ENCODE measurements at places on chromosomes 12 and 14.
A peak's percentile ranks its signal among the peaks of the same experiment; 100 is the strongest.

DNA sequence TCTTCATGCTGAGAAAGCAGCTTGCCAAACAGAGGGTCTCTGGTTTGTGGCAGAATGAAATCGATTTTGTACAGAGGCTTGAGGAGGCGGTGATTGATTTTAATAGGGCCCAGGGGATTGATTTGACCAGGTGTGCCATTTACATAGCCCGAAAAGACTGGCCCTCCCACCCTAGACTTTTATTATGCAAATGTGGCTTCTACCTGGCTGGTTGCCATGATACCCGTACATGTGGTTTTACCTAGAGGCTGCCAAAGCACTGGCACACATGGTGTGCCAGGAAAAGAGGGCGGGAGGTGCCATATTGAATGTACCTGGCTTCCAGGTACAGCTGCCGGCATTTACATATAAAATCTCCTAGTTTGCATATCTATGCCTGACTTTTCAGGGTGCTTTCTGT lies 18.0 kb upstream of the GUCY2C start:
- no peak for DNase-seq

DNA sequence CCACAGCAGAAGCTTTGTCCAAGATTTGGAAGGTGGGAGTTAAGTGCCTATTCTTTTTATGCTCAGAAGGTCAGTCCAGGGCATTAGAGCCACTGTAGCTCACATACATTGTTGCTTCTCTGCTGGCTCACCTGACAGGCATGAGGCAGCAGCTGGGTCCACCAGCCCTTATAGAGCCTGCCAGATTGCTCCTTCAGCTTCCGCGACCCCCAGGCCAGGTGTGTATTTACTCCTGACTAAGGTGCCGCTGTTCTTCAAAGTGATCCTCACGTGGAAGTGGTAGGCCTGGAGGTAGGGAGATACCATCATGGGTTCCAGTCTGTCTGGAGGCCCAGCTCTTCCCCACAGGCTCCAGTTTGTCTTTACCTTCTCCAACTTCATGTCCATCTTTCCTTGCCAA lies 17.5 kb upstream of the CPM start:
- no peak for DNase-seq

DNA sequence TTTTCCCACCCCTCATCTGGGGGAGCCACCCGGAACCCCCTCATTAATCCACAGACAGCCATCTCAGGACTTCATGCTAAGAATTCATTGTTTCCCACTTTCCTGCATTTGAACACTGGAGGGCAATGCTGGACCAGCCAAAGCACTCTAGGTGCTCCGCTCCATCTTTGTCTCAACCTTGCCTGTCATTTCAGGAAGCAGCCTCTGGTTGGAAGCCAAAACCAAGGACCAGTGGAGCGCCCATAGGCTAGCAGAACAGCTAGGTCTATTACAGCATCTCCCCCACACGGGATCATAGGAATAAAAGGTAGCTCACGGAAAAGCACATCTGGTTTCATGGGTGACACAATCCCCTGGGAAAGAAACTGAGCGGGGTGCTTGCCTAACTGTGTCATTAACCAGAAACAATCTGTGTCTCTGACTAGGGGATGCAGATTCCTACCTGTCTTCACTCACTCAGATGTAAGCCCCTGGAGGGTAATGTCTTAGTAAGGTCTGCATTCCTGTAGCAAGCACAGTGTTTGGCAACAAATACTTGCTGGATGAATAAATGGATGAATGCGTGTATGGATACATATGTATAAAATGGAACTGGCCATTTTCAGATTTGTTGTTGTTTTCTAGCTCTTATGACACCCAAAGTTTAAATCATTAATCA lies 197.0 kb downstream of the DAD1 start:
- peak; percentile 22 for DNase-seq

DNA sequence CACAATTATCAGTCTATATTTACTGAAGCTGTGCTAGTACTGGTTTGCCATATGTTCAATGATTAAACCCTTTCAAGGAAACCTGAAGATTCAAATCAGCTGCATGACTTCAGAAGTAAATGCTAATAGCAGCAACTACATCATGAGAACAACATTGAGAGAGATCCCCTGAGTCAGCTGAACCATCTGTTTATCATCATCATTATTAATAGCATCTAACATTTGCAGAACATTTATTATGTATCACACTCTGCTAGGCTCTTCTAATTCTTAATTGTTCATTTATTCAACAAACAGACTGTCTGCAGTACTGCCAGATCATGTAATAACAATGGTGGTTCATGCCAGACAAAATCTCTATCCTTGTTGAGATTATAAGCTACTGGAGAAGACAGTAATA lies 157.4 kb downstream of the KLHL28 start:
- DNase-seq = no peak

- DNase-seq = no peak
Observed at GRCh38 chr12:47889040-47889439, 15.8 kb downstream of the VDR start.
